ENCODE measurements at places on chromosomes 2 and 18. TPM values are rescaled to one million over a fixed set of nuclear protein-coding genes. Genes with fewer than 3 reads are reported as not detected.

The NPHP1 gene
- total RNA-seq = 12.2 TPM

The RNU2-63P gene
- not detected for total RNA-seq

- no peak for DNase-seq
Observed at GRCh38 chr2:36438449-36438977, 82.9 kb downstream of the CRIM1 start.

GRCh38 chr2:46364797-46365457 is 67.7 kb downstream of the EPAS1 start:
- peak; percentile 59 for DNase-seq

GRCh38 chr2:3241971-3242746 is 135.5 kb downstream of the EIPR1 start:
- no peak for DNase-seq

DNA sequence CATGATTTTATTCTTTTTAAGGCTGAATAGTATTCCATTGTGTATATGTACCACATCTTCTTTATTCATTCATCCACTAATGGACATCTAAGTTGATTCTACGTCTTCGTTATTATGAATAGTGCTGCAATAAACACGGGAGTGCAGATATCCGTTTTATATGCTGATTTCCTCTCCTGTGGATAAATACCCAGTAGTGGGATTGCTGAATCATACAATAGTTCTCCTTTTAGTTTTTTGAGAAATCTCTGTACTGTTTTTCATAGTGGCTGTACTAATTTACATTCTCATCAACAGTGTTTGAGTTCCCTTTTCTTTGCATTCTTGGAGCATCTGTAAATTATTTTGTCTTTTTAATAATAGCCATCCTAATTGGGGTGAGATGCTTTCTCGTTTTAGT is 114.5 kb downstream of the RGPD3 start:
- no peak for DNase-seq

- peak; percentile 93 for DNase-seq
Observed at GRCh38 chr2:28594332-28595108, 98.7 kb downstream of the PLB1 start.

Measured in G401 (cell line).